ENCODE measurements at places on chromosomes 5 and 9.

- DNase-seq: no peak
Measured at GRCh38 chr5:134437847-134438581, 26.3 kb upstream of the CDKN2AIPNL start.

DNA sequence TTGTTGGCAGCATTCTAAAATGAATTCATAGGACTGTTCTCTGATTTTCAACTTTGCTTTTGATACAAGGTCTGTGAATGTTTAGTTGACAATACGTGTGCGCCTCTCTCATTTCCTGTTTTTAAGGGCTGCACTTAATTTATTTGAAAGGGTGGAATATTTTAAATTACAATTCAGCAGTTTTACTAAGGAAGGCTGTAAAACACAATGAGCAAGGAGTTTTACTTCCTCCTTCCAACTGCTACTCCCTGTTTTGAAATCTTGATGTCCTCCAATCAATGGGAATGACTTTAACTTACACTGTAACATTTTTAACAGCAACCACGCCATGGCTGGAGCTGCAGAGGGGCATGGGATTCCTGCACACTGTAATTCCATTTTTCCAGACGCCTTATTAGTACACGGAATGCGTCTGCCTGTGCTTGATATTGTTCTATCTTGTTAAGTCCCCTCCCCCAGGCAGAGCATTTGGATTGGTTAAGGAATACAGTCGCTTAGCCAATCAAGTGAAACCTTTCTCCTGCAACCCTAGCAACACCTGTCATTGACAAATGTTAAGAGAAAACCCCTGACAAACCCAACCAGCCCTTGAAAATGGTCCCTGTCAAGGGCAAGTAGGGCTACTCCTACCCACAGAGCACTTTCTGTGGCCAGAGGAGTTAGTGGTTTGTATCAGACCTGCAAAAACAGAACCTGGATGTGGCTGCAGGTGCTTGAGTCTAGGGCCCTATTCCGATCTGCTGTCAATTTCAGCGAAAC, 12.5 kb upstream of the ZSWIM6 start:
- DNase-seq: no peak

GRCh38 chr9:97911528-97911927, 10.8 kb downstream of the TRMO start:
- DNase-seq: no peak

GRCh38 chr5:130541617-130542221, 623.3 kb downstream of the HINT1 start:
- no peak for DNase-seq

DNA sequence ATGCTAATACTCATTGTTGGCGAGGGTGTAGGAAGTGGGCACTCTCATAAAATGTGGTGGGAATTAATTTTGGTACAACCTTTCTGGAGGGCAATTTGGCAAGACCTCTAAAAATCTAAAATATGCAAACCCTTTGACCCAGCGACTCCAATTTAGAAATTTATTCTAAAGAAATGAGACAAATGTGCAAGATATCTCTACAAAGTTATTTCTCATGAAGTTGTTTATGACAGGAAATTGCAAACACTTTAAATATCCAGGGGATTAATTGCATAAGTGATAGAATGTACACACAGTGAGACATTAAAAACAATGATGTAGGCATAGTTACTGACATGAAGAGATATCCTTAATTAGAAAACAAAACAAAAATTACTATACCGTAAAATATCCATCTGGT, 246.3 kb upstream of the MAP3K1 start:
- no peak for DNase-seq

DNA sequence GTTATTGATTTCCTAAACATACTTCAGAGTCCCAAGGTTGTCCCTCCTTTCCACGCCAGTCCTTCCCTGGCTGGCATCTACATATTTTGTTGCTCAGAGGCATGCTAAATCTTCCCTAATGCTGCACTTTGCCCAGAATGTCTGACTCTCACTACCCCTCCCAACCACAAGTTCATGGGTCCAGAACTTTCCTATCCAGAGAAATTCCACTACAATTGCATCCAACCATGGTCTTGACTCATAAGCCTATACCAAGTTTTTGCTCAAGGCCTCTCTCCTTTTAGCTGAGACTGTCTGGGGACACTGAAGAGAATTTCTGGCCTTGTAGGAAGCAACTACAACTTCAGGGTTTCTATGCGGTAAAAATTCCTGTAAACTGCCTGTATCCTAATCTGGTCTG, 206.3 kb downstream of the BNC2 start:
- no peak for DNase-seq

- no peak for DNase-seq
Measured at GRCh38 chr5:137114529-137114928, 384.6 kb downstream of the SPOCK1 start.

GRCh38 chr5:139079225-139079990, 118.8 kb downstream of the SIL1 start:
- DNase-seq: no peak

DNA sequence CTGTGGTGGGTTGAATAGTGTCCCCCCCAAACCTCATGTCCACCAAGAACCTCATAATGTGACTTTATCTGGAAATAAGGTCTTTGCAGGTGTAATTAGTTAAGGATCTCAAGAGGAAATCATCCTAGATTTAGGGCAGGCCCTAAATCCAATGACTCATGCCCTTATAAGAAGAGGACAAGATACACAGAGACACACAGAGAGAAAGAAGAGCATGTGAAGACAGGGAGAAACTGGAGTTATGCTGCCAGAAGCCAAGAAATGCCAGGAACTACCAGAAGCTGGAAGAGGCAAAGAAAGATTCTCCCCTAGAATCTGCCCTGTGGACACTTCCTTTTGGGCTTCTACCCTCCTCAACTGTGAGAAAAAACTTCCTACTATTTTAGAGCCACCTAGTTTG, 8.8 kb downstream of the FAM13B start:
- DNase-seq: no peak

DNA sequence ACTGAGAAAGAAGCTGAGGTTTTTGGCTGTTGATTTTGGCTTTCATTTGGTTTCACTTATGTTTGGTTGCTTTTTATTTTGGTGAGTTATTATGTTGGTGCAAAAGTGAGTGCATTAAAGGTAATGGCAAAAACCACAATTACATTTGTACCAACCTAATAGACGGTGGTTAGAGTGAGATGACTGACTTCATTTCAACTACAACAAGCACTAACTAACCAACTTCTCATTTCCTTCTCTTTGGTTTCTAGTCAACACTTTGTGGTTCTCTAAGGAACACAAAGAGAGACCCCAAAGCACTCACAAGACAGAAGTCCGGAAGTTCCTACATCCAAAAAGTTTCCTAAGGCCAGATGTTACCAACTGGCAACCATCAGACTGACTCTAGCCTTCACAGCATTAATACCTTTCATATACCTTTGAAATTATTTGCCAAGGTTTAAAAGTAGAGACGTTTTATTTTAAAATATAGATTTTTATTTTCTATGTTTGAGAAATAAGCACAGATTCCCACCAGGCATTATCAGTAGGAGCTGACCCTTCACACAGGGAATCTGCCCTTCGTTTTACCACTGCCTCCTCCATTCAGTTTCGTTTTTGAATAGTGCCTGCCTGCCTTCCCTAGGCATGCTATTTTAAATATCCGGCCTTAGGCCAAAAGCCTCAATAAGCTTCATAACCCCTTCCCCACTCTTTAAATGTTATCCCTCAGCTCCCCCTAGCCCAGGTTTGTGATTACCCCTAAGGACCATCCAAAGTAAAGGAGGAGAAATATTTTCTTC, 301.1 kb upstream of the PTGER4 start:
- no peak for DNase-seq

DNA sequence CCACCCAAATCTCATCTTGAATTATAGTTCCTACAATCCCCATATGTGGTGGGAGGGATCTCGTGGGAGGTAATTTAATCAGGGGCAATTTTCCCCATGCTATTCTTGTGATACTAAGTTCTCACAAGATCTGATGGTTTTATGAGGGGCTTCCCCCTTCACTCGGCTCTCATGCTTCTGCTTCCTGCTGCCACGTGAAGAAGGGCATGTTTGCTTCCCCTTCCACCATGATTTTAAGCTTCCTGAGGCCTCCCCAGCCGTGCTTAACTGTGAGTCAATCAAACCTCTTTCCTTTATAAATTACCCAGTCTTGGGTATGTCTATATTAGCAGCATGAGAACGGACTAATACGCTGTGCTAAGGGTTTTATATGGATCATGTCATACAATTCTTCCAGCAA, 72.3 kb downstream of the TLE4 start:
- no peak for DNase-seq

DNA sequence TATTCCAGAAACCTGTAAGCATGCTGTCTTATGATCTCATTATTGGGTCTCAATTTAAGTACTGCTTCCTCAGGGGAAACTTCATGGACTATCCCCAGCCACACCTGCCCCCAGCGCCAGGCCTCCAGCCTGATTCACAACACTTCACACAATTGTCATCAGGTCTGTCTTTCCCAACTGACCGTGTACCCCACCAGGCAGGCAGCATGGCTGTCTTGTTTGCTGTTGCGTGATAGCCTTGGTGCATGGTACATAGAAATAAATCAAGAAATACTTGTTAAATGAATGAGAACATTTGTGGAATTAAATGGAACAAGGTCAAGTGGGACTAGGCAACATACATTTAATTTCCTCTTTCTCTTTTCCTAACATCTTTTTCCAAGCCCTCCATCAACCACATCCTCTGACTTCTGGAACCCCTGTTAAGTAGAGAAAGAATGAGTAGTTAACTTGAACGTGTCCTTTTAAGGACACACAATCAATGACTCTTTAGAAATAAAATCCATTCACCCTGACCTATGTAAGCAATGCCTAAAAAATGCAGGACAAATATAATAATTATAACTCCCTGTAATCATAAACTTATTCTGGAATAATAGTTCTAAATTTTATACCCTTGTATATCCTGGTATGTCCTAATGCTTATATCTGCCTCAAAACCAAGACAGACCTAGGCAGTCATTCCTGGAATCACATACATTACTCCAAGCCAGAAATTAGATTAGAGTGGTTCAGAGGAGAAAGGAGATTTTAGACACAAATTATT, 17.2 kb upstream of the THG1L start:
- DNase-seq: no peak

DNA sequence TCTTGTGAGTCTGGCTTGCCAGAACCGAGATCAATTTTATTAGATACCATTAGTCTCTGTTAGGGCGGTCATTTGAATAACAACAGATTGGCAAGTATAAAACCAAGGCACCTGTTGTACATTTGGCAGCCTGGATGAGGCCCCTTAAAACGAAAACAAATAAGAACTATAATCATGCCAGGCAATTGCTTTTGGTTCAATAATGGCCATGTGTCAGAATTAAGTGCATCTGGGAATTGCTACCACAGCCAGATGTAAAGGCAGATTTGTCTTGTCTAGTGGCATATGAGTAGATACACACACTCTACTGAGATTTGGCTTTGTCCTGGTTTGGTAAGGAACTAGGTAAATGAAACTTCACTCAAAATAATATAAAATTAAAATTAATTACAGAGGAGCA, 1046.2 kb upstream of the DMAC1 start:
- no peak for DNase-seq

- DNase-seq: no peak
Measured at GRCh38 chr9:87267251-87268070, 230.2 kb upstream of the DAPK1 start.

GRCh38 chr5:54206580-54207229, 103.7 kb downstream of the ARL15 start:
- no peak for DNase-seq

DNA sequence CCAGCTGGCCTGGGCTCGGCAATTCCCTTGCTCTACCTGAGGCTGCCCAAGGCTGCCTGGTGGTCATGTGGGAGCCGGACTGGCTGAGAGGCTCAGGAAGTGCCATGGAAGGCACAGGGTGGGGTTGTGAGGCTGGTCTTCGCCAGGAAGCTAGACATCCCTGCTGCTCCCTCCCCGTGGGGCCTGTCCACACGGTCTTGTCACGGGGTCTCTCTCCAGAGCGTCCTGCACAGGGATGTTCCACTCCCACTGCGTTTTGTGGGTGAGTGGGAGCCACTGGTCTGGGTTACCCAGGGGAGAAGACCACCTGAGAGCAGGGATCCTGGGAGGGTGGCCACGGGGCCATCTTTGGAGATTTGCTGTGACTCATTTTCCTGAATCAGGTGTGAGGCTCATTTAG, 11.6 kb downstream of the GADD45G start:
- DNase-seq: no peak

- DNase-seq: no peak
Measured at GRCh38 chr9:17476401-17476800, 102.5 kb upstream of the SH3GL2 start.

DNA sequence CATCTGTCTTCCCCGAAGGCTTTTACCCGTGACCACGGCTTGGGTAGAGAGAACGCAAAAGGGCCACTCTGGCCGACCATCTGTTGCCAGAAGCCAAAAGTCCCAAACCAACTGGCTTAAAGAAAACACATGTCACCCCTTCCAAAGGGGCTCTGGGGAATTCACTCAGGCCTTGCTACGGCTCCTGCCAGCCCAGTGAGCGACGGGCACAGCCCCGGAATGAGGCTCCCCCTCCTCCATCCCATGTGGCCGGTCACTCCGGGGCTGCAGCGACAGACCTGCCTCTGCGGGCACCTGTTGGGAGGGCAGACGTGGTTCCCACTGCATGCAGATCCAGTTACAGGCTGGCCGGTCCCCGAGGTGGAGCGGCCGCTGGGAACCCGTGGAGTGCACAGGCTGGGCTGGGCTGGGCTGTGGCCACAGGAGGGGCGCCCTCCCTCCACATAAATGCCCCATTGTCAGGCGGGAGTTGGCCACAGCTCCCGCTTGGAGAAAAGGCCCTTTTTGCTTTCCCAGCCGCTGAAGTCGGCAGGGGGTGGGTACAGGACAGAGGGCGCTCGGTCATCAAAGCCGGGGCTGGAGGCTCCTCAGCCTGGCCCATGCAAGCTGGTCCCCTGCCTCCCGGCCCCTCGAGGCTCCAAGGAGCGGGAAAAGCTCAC, 19.9 kb downstream of the NOTCH1 start:
- DNase-seq: no peak

DNA sequence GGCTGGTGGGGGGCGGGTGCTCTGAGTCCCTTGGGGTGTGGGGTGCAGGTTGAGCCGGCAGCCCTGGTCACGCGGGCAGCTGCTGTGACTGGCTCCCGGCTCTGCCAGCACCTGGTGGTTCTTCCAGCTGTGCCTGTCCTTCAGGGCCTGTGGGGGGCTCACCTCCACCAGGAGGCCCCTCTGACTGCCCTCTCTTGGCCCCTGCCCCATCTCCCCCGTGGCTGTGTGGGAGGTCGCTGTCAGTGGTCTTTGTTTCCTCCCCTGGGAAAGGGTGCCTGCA, 3.3 kb downstream of the RXRA start:
- DNase-seq: no peak

DNA sequence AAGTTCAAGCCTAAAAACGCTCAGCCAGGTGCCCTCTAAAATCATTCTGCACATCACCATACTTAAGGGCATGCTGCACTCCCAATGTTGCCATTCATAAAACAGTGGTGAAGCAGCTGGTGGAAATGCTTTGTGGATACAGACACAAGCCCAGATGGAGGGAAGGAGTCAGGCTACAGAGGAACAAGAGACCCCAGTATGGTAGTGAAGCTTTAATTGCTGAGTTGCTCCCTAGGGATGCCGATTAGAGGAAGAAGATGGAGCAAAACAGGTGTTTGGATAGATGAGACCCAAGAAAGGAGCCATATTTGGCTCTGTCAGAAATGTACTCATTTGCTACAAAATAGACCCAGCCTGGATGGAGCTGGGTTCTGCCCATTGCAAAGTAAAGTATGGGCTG, 230.5 kb downstream of the NSG2 start:
- DNase-seq: no peak
